ENCODE measurements at places on chromosomes 12 and 14.

GRCh38 chr14:100621806-100622205 is 34.6 kb upstream of the BEGAIN start:
- DNase-seq = no peak

GRCh38 chr12:32030151-32030550 is 70.9 kb downstream of the RESF1 start:
- DNase-seq = no peak

GRCh38 chr12:132491761-132492378 is 1.9 kb downstream of the FBRSL1 start:
- no peak for DNase-seq

- peak; percentile 60 for DNase-seq
Measured at GRCh38 chr14:93007225-93007997, 84.5 kb downstream of the CHGA start.

DNA sequence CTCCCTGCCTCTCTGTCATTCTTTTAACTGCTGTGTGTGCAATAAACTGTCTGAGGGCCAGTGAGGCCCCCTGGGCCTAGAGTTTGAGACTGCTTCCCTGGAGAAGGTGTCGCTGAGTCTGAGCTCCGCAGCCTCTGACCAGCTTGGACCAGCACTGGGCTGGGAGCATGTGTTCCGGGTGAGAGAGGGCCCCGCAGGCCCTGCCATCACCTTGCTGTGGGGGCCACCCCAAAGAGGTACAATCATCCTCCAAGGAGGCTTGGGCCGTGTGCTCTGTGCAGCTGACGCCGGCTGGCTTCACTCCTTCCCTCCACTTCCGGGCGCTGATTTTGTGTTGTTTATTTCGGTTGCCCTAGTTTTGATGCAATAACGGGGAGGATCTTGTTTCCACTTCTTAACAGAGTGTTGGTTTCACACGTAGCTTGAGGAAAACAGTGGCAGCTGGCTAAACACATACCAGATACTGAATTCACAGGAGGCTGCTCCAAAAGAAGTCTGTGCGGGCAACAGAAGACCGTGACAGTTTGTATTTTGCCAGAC is 121.6 kb downstream of the TMEM132C start:
- no peak for DNase-seq

DNA sequence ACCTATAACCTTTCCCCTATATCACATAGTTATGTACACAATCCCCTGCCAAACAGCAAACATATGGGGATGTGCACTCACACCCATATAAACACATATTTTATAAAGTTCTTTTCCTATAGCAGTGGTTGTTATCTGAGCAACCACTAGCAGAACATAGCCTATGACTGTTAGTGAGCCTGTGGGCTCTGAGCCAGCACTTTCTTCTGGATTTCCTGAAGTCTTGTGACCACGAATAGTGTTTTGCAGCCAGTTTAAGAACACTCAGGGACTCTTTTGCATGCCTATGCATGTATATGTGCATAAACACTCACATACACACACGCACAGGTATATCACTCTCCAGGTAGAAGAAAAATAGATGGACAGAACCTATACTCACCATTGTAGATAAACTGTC is 17.1 kb downstream of the TESPA1 start:
- peak; percentile 22 for DNase-seq

- DNase-seq = no peak
Measured at GRCh38 chr14:59318908-59319307, 130.4 kb downstream of the DAAM1 start.

DNA sequence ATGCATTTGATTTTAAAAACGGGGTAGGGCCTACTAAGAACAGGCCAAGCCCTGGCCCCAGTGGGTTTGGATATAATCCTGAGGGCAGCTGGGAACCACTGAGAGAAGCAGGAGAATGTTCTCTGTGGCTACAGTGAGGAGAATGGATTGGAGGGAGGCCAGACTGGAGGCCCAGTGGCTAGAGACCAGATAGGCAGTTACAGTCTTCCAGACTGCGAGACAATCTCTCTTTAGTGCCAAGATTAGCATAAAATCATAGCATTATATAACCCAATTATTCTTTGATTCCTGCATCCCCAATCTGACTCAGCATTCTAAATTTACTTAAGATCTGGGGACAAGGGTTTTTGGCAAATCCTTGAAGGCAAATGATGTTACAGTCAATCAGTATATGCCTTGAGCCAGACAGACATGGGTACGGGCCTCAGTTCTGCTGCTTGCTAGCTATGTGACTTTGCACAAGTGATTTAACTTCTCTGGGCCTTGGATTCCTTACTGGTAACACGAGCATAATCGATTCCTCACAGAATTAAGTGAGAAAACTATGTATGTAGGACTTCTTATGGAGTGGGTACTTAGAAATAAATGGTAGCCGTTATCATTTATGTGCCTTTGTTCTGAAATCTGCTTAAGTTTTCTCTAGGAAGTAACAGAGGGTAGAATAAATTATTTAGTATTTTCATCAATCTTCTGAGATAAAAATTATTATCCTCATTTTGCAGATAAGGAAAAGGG is 18.3 kb downstream of the NINJ2 start:
- no peak for DNase-seq

DNA sequence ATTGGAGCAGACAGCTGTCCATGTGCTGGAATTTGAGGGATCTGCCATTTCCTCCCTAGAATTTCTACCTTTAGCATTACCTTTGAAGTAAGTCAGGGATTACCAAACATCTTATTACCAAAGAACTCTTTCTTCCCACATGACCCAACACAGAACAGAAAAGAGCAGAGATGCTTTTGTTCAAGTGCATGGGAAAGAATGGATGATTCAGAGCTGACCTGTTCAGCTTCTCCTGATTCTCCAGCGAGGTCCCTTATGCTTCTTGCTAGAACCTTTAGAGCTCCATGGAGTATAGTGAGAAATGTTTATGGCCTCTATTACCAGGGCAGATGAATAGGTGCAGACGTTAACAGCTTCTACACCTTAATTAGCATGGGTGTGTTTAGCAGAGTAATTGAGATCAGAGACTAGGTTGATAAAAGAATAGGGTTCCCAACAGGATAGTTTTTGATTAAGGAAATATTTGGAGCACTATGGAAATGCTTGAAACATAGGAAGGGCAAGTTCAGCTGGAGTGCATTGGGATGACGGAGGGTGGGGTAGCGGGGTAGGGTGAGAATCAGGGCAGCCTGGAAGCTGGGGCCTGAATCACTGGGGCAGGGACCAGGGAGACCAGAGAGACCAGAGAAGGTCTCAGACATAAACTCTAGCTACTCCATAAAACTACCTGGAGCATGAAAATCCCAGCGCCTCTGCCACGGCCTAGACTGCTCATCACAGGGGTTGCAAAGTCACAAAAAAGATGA is 223.7 kb downstream of the CACNA1C start:
- no peak for DNase-seq

- no peak for DNase-seq
Measured at GRCh38 chr12:42756841-42757623, 167.5 kb upstream of the PRICKLE1 start.

DNA sequence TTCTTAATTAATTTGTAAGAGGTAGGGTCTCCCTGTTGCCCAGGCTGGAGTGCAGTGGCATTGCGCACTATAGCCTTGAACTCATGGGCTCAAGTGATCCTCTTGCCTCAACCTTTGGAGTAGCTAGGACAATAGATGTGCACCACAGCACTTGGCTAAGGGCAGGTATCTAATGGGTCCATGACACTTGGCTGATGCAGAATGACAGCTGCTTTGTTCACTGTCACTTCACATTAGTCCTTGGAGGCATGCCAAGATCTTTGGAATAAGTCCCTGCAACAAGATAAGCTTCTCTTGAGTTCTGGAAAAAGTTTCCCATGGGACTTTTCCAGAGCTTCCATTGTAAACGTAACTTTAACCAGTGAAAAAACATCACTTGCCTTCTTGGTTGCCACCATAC is 23.4 kb downstream of the COQ6 start:
- DNase-seq = no peak

- DNase-seq = no peak
Measured at GRCh38 chr12:124432376-124432775, 135.0 kb downstream of the NCOR2 start.

- DNase-seq = no peak
Measured at GRCh38 chr14:91326514-91327249, 82.2 kb upstream of the GPR68 start.

DNA sequence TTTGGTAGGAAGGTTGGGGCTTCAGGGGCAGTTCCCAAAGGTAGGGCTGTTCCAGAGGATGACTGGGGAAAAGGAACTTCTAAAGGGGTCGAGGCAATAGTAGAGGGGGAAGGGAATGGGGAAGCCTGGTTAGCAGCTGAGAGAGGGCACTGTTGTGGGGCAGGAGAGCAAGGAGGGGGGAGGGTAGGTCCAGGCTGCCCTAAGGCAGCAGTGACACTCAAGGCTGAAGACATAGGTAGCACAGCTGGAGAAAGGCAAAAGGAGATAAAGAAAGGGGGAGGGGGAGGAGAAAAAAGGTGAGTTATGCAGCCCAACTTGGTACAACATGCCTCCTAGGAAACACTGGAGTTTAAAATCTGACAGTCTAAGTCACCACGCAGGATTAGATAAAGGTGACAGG is 3.9 kb downstream of the NACA start:
- DNase-seq = no peak

DNA sequence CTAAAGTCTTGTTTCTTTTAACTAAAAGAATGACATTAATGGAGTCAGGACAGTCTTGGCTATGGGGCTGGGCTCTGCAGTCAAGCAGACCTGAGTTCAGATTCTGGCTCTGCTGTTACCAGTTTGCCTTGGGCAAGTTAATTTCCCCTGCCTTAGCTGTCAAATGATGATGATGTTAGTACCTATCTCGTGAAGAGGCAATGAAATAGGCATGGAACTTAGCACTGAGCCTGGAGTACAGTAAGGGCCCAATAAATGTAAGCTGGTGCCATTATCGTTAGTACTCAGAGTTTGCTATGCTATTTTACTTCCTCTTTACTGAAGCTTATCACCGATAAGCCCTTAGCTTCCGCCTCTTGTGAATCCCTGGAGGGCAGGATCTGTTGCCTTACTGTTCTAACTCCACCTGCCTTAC is 8.5 kb downstream of the FBXW8 start:
- DNase-seq = no peak

- DNase-seq = no peak
Measured at GRCh38 chr14:81940651-81941050, 407.0 kb upstream of the SEL1L start.

GRCh38 chr14:38336298-38336697 is 80.4 kb upstream of the CLEC14A start:
- no peak for DNase-seq

- no peak for DNase-seq
Measured at GRCh38 chr14:47595552-47595951, 79.9 kb downstream of the MDGA2 start.

DNA sequence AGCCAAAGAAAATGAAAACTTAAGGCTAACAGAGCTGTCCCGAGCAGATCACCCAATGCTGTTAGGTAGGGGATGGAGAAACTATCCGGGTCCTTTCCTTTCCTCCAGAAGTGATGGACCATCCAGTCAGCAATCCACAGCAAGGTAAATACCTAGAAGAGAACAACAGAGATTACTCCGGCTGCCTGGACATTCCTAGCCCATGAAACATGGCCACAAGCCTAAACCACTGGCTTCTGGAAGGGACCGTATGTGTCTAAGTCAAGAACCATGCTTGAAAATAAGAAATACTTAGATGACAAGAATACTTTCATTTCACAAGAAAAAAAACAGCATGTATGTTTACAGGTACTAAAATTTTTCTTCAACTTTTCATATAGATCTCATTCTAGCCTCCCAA is 152.9 kb downstream of the SLC41A2 start:
- DNase-seq = no peak

DNA sequence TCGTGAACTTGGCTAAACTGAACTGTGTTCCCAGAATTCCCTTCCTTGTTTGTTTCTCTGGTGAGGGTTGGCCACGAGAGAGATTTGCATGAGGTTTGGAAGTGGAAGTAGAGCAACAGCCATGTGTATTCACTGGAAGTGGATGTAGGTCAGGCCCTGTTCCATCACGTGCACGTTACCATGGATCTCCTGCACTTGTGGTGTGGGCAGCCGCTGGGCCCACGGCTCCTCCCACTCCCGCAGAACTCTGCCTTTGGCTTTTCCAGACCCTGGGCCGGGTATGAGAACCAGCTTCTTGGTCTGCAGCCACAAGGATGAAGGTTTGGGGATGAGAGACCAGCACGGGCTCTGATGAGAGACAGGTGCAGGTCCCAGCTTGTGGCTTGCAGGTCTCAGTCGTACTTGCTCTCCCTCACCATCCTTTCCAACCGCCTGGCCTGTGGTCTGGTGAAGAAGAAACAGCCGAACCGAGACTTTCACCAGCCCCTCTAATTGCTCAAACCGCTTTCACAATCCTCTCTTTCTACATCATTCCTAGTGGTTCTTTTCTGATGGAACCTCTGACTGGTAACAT is 94.9 kb downstream of the DUSP16 start:
- no peak for DNase-seq

DNA sequence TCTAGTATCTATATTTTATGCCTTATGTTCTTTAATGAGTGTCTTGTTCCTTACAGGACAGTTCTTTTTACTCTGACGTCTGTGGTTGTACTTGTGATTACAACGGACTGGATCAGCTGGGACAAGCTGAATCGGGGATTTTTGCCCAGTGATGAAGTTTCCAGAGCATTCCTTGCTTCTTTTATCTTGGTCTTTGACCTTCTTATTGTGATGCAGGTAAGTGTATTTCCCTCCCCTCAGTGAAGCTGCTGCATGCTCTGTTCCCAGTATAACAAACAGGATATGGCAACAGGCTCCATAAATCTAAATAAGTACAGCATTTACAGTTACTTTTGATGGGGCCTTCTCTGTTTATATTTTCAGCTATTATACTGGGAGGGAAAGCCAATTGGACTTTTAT is 463.6 kb downstream of the TMEM117 start:
- no peak for DNase-seq

GRCh38 chr12:46555406-46555852 is 182.9 kb upstream of the SLC38A2 start:
- no peak for DNase-seq

- no peak for DNase-seq
Measured at GRCh38 chr12:65823513-65824375, 539 bp upstream of the HMGA2 start.

- no peak for DNase-seq
Measured at GRCh38 chr12:114815026-114815795, 131.2 kb upstream of the TBX3 start.
